ENCODE measurements at places on chromosomes 1 and 21. TPM values are rescaled to one million over a fixed set of nuclear protein-coding genes. Genes with fewer than 3 reads are reported as not detected.
A peak's percentile ranks its signal among the peaks of the same experiment; 100 is the strongest.

DNA sequence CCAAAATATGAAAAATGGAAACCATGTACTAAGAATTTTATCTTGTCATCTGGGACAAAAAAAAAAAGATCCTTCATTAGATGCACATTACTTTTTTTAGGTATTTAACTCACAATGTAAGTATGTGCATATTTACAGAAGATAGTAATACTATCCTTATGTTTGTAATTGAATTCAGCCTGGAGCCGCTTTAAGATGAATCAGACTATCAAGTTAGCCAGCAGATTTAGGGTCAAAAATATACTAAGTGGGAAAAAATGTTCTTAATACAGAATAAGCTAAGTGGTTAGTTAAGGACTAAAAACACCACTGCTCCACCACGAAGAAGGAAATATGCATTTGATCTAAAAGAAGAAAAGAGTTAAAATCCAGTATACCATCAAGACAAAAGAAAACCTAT is 49.1 kb downstream of the DSCAM start:
- no peaks in the 10 kb centered on the region for H3K36me3 ChIP-seq
- H3K4me3 ChIP-seq: no peak overlapping the region
- DNase-seq: no peak
- H3K4me1 ChIP-seq: no peaks in the 10 kb centered on the region

GRCh38 chr1:955474-955873 is 3.6 kb downstream of the NOC2L start:
- no peaks in the 10 kb centered on the region for H3K27me3 ChIP-seq
- no peak overlapping the region for H3K27ac ChIP-seq
- DNase-seq: no peak
- peaks cover 3% of the 10 kb centered on the region for H3K4me1 ChIP-seq
- H3K36me3 ChIP-seq: peaks cover 29% of the 10 kb centered on the region
- no peak overlapping the region for H3K4me3 ChIP-seq

- peak; percentile 12 for DNase-seq
- H3K27me3 ChIP-seq: no peaks in the 10 kb centered on the region
- peak overlapping the region; percentile 18 for H3K27ac ChIP-seq
- H3K4me1 ChIP-seq: peaks cover 5% of the 10 kb centered on the region
- no peak overlapping the region for H3K4me3 ChIP-seq
- no peaks in the 10 kb centered on the region for H3K36me3 ChIP-seq
These were observed 86.4 kb downstream of the FAM78B start for GRCh38 chr1:166080277-166080966.

Gene SPRR3
- not detected for total RNA-seq

Gene SPRR2F
- total RNA-seq: not detected

All from kidney (tissue), 22 donors.